ENCODE measurements at places on chromosomes 1 and 21. TPM values are rescaled to one million over a fixed set of nuclear protein-coding genes. Genes with fewer than 3 reads are reported as not detected.
A peak's percentile ranks its signal among the peaks of the same experiment; 100 is the strongest.

- no peaks in the 10 kb centered on the region for H3K4me1 ChIP-seq
- DNase-seq: no peak
- no peak overlapping the region for H3K27ac ChIP-seq
- H3K27me3 ChIP-seq: no peaks in the 10 kb centered on the region
- no peak overlapping the region for H3K4me3 ChIP-seq
- H3K36me3 ChIP-seq: no peaks in the 10 kb centered on the region
Observed at GRCh38 chr1:61572046-61572445, 152.9 kb downstream of the TM2D1 start.

- H3K4me1 ChIP-seq: peaks cover 5% of the 10 kb centered on the region
- H3K4me3 ChIP-seq: no peak overlapping the region
- H3K27ac ChIP-seq: no peak overlapping the region
- H3K27me3 ChIP-seq: peaks cover 28% of the 10 kb centered on the region
- H3K36me3 ChIP-seq: no peaks in the 10 kb centered on the region
Observed at GRCh38 chr21:33123374-33124123, 53.6 kb downstream of the OLIG1 start.

DNA sequence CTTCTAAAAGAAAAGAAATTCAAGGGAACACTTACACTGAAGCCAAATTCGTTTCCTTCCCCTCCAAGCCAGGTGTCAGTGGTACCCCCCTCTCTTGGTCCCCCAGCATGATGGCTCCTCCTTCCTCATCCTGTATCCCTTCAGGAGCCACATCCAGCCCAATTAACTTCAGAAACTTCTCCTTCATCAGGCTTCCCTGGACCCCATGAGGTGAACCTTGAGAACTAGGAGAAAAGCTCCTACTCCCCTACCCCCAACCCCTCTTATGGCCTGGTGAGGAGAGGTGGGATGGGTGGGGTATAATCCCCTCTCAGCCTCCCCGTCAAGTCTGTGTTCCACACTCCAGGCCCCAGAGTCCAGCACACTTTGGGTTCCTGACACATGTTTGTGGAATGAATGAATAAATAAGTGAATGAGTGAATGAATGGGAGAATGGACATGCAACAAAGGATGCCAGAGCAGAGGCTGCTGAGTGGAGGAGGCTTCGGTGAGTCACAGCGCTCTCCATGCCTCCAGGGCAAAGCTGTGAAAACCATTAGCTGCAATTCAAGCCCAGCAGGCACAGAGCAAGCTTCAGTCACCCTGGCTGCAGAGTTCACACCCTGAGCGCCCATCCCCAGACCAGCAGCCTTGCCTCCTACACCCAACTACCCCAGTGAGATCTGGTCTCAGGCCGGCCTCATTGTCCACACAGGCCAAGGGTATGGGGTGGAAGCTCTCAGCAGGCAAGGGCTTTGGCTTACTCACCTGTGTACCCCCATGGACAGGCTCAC, 43.8 kb downstream of the BATF3 start:
- no peak overlapping the region for H3K27ac ChIP-seq
- no peak overlapping the region for H3K4me3 ChIP-seq
- no peaks in the 10 kb centered on the region for H3K36me3 ChIP-seq
- no peak for DNase-seq

GRCh38 chr21:33046455-33046854, 20.7 kb downstream of the OLIG2 start:
- H3K27ac ChIP-seq: no peak overlapping the region
- H3K36me3 ChIP-seq: no peaks in the 10 kb centered on the region
- no peak for DNase-seq
- H3K4me1 ChIP-seq: no peaks in the 10 kb centered on the region

DNA sequence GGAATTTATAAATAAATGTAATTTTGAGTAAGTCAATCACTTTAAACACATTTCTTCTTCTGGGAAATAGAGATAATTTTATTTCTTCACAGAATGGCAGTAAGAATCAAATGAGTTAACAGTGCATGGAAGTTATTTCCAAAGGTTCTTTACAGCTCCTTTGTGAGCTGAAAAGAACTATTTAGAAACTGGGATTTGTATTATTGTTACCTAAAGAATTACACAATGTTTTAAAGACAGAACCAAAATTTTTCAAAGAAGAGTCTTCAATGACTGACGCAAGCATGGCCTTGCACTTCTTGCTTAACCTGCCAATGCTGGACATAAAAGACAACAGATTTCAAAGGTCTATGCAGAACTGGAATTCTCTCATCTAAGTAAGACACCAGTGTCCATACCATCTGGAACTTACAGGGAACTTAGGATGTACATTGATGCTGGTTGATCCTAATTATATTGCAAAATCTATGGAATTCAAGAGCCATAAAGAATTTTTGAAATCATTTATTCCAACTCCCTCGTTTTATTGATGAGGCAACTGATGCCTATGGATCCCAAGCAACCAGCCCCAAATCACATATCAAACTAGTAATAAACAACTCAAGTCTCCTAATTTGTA, 2.7 kb downstream of the COLGALT2 start:
- no peak for DNase-seq
- H3K4me1 ChIP-seq: no peaks in the 10 kb centered on the region
- H3K27me3 ChIP-seq: peaks cover 11% of the 10 kb centered on the region
- no peak overlapping the region for H3K27ac ChIP-seq
- no peaks in the 10 kb centered on the region for H3K36me3 ChIP-seq

GRCh38 chr1:33443080-33443704, 12.3 kb upstream of the PHC2 start:
- DNase-seq: no peak
- no peak overlapping the region for H3K27ac ChIP-seq
- no peak overlapping the region for H3K4me3 ChIP-seq
- no peaks in the 10 kb centered on the region for H3K36me3 ChIP-seq
- H3K27me3 ChIP-seq: no peaks in the 10 kb centered on the region
- no peaks in the 10 kb centered on the region for H3K4me1 ChIP-seq

- H3K4me3 ChIP-seq: no peak overlapping the region
- H3K27ac ChIP-seq: no peak overlapping the region
- no peaks in the 10 kb centered on the region for H3K27me3 ChIP-seq
Observed at GRCh38 chr1:116743535-116743934, 10.7 kb upstream of the CD2 start.

GRCh38 chr1:82849460-82849859, 1048.7 kb downstream of the ADGRL2 start:
- no peaks in the 10 kb centered on the region for H3K36me3 ChIP-seq
- DNase-seq: no peak
- H3K4me1 ChIP-seq: no peaks in the 10 kb centered on the region
- H3K27ac ChIP-seq: no peak overlapping the region

DNA sequence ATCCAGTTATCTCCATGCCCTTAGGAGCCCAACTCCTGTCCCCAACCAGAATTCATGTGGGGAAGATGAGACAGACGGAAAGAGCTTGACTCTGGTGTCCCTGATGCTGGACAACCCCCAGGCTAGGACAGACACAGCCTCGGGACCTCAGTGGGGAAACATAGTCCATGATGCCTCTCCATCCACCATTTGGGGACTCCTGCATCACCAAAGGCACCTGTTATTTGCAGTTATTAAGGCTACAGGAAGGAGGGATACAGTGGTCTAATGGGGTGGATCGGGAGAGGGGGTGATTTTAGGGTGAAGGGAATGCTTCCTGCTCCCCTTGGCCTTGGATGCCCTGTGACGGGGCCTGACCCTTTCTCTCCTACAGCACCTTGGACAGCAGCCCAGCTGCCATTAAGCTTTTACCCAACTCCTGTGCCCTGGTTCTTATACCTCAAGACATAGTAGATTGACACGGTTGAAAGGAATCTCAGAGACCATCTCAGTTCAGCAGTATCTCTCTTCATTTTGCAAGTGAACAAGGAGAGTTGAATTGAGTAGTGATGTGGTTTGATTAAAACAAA, 111.6 kb downstream of the MATN1 start:
- peaks cover 7% of the 10 kb centered on the region for H3K27me3 ChIP-seq
- H3K4me1 ChIP-seq: no peaks in the 10 kb centered on the region
- DNase-seq: no peak
- H3K27ac ChIP-seq: no peak overlapping the region

- no peak overlapping the region for H3K27ac ChIP-seq
- no peaks in the 10 kb centered on the region for H3K36me3 ChIP-seq
- H3K27me3 ChIP-seq: no peaks in the 10 kb centered on the region
Observed at GRCh38 chr1:206930210-206930798, 8.6 kb upstream of the FCMR start.

DNA sequence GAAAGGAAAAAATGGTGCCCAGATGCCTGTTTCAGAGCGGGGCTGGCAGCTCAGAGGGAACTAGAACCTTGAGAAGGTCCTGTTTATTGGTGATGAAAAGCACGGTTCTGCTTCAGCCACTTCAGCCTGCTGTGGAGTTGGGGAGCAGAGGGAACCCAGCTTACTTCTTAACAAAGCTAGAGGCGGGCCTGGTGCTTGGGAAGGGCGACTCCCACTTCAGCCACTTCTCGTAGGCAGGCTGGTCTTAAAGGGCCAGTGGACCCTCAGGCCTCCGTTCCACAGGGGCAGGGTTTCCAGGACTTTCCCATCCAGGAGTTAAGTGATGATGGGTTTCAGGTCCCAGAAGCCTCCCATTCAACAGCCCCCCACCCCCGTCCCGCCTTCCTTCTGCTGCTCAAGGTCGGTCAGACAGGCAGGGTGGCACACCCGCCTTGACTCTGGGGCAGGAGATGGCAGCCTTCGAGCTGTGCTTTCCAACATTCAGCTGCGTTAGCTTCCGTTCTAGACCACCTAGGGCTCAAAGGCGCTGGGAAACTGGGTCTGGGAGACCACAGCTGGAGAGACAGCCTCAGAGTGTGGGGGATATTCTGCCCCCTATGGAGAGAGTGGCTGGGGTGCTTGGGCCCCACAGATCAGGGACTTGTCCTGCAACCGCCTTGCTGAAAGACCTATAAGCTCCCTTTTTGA, 3.4 kb downstream of the RUNX3 start:
- H3K36me3 ChIP-seq: no peaks in the 10 kb centered on the region
- peaks cover 28% of the 10 kb centered on the region for H3K4me1 ChIP-seq
- H3K27ac ChIP-seq: peak overlapping the region; percentile 80
- DNase-seq: no peak

- H3K4me3 ChIP-seq: no peak overlapping the region
- H3K4me1 ChIP-seq: peaks cover 20% of the 10 kb centered on the region
- peaks cover 4% of the 10 kb centered on the region for H3K27me3 ChIP-seq
- H3K27ac ChIP-seq: no peak overlapping the region
- peak; percentile 45 for DNase-seq
- H3K36me3 ChIP-seq: no peaks in the 10 kb centered on the region
Observed at GRCh38 chr1:30805304-30806003, 47.9 kb upstream of the LAPTM5 start.

- H3K36me3 ChIP-seq: no peaks in the 10 kb centered on the region
- H3K27ac ChIP-seq: no peak overlapping the region
- no peak overlapping the region for H3K4me3 ChIP-seq
- no peak for DNase-seq
Observed at GRCh38 chr1:94265011-94265422, 27.6 kb upstream of the ARHGAP29 start.

- H3K27ac ChIP-seq: no peak overlapping the region
- no peaks in the 10 kb centered on the region for H3K4me1 ChIP-seq
- no peaks in the 10 kb centered on the region for H3K36me3 ChIP-seq
- DNase-seq: no peak
- no peak overlapping the region for H3K4me3 ChIP-seq
Observed at GRCh38 chr21:27036736-27037301, 69.9 kb upstream of the ADAMTS5 start.

DNA sequence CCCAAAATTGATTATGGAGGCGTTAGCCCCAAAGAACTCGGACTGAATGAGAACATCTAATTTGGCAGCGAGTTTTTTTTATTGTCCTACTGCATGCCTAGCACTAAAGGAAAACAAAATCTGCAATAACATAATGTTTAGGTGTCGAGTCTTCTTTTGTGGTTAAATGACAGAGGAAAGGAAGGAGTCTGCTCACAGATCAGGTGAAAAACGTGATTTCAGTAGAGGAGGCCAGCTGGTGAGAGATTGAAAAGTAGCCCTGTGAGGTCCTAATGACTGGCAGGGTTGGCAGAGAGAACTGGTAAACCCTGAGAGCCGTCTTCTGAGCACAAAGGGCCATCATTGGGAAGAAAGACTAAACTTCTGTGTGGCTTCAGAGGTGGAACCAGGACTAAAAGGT, 24.2 kb downstream of the WDTC1 start:
- peaks cover 14% of the 10 kb centered on the region for H3K36me3 ChIP-seq
- no peak overlapping the region for H3K27ac ChIP-seq
- DNase-seq: no peak
- no peak overlapping the region for H3K4me3 ChIP-seq

DNA sequence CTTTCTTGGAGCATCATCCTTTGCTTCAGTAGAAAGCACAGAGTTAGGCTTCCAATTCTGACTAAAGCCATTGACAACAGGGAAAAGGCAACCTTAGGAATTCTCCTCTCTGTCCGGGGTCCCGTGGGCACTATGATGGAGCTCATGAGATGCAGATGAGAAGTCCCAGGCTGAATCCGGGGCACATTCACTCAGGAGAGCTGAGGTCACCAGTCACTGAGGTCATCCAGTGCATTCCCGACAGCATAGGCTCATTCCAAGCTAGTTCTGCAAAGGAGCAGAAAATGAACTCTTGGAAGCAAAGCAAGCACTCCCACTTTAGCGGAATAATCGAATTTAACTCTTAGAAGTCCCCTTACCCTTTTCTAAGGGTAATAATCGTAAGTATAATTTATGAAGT, 6.8 kb downstream of the CR1 start:
- H3K4me1 ChIP-seq: no peaks in the 10 kb centered on the region
- no peak for DNase-seq
- H3K4me3 ChIP-seq: no peak overlapping the region
- no peaks in the 10 kb centered on the region for H3K36me3 ChIP-seq
- H3K27ac ChIP-seq: no peak overlapping the region
- H3K27me3 ChIP-seq: peaks cover 31% of the 10 kb centered on the region

GRCh38 chr1:102799496-102799895, 308.8 kb downstream of the COL11A1 start:
- H3K27me3 ChIP-seq: no peaks in the 10 kb centered on the region
- H3K4me3 ChIP-seq: no peak overlapping the region
- no peak overlapping the region for H3K27ac ChIP-seq
- DNase-seq: no peak
- H3K36me3 ChIP-seq: no peaks in the 10 kb centered on the region
- H3K4me1 ChIP-seq: no peaks in the 10 kb centered on the region

DNA sequence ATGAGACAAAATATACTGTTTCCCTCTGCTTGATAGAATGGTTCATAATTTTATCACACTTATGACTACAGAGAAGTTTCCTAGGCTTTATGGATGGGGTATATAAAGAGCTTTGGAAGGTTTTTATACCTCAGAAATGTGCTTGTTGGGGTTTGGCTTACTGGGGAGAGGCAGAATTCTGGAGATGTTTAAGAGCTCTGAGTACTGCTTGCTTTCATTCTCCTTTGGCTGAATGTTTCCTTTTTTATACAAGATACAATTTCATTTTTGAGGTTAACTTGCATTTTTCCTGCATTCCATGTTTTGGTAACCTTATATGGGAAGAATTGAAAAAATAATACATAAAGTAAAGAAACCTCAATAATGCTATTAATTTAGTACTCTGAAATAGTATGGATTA, 157.7 kb upstream of the COL11A1 start:
- no peaks in the 10 kb centered on the region for H3K27me3 ChIP-seq
- H3K36me3 ChIP-seq: no peaks in the 10 kb centered on the region
- no peak overlapping the region for H3K4me3 ChIP-seq
- H3K27ac ChIP-seq: no peak overlapping the region

GRCh38 chr1:88685259-88685620, 1.2 kb downstream of the PKN2 start:
- DNase-seq: no peak
- H3K4me3 ChIP-seq: peak overlapping the region; percentile 83
- peaks cover 9% of the 10 kb centered on the region for H3K4me1 ChIP-seq
- H3K27ac ChIP-seq: peak overlapping the region; percentile 93

GFI1 gene
- 5.4 TPM for total RNA-seq

MYBPH gene
- total RNA-seq: not detected

TEDDM1 gene
- not detected for total RNA-seq

ELOA gene
- total RNA-seq: 66.2 TPM

GBP7 gene
- 0.32 TPM for total RNA-seq
